ENCODE measurements at places on chromosomes 5 and 9. TPM values are rescaled to one million over a fixed set of nuclear protein-coding genes. Genes with fewer than 3 reads are reported as not detected.

Gene PCDHB14
- total RNA-seq: 2.1 TPM

Gene CD72
- 4.5 TPM for total RNA-seq

Gene MAP1B
- total RNA-seq: 20.6 TPM

Gene PDE6A
- not detected for total RNA-seq

Gene PCDHGC3
- 82.4 TPM for total RNA-seq

Gene TRPM3
- 0.15 TPM for total RNA-seq

Gene CCL21
- 138 TPM for total RNA-seq

DNA sequence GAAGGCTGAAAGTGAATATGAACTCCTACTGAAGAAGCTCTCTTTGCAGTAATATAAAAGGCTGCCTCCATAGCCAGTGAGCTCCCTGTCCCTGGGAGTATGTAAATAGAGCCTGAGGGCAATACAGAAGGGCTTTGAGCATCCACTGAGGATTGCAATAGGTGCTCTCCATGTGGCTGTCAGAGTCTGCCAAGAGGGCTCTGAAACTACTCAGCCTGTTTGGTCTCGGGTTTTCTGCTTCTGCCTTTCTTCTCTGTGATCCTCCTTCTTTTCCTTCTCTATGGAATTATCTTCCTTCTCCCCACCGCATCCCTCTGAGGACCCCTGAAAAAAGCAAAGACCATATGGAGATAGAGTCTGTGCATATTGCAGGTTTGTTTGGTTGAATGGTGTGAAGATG, 69.4 kb downstream of the PCDH1 start:
- no peak for DNase-seq
- no peaks in the 10 kb centered on the region for H3K36me3 ChIP-seq
- H3K4me3 ChIP-seq: no peak overlapping the region
- H3K27ac ChIP-seq: no peak overlapping the region

DNA sequence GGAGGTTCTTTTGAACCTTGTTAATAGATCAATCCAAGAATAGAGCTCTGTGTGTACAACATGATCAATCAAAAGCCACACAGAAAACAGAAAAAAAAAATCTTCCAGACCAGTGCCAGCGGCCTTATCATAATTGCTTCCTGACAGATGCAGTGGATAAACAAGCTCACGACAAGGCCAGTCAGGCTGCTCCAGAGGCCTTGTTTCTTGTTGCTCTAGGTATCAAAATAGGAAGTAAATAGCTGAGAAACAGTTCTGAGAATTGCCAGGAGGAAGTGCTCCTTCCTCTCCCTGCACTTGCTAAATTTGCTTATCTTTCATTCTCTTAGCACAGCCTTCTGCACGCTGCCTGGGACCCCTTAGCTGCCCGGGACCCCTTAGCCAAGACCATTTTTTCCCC, 199.0 kb upstream of the TARS1 start:
- H3K27ac ChIP-seq: no peak overlapping the region
- peak; percentile 48 for DNase-seq
- no peak overlapping the region for H3K4me3 ChIP-seq
- H3K4me1 ChIP-seq: no peaks in the 10 kb centered on the region
- no peaks in the 10 kb centered on the region for H3K27me3 ChIP-seq
- H3K36me3 ChIP-seq: no peaks in the 10 kb centered on the region

DNA sequence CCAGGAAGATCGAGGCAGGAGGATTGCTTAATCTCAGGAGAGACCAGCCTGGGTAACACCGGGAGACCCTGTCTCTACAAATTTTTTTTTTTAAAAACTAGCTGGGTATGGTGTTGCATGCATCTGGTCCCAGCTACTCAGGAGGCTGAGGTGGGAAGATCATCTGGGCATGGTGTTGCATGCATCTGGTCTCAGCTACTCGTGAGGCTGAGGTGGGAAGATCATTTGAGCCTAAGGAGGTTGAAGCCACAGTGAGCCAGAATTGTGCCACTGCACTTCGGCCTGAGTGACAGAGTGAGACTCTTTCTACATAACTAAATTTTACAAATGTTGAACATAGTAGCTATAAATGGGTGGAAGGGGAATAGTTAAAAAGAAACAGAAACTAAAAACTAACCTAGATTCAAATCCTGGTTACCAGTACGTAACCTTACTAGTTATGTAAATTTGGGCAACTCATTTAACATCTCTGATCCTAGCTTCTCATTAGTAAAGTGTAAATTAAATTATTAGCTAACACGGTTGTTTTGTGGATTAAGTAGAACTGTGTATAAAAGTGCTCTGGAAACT, 41.7 kb downstream of the TMEM161B start:
- H3K4me3 ChIP-seq: no peak overlapping the region
- no peaks in the 10 kb centered on the region for H3K27me3 ChIP-seq
- DNase-seq: no peak
- H3K36me3 ChIP-seq: peaks cover 12% of the 10 kb centered on the region

DNA sequence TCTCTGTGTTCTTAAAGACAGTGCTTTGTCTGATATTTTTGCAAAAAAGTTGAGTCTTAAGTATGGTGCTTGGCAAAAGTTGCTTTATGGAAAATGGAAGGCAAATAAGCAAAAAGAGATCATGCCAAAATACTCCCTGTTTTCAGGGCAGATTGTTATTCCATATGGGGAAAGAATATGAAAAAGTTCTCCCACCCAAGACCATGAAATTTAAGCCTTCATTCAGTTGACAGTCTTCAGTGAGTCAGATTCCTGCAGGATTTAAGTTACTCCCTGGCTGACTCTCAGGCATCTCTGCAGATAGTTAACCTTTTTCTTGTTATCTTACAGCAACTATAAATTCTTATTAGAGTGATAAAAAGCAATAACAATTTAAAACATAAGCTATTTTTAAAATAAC, 601.6 kb downstream of the PDE4D start:
- H3K27ac ChIP-seq: no peak overlapping the region
- H3K27me3 ChIP-seq: no peaks in the 10 kb centered on the region
- peaks cover 5% of the 10 kb centered on the region for H3K4me1 ChIP-seq
- DNase-seq: no peak

- DNase-seq: no peak
- no peak overlapping the region for H3K4me3 ChIP-seq
- no peaks in the 10 kb centered on the region for H3K27me3 ChIP-seq
- peaks cover 53% of the 10 kb centered on the region for H3K36me3 ChIP-seq
- H3K4me1 ChIP-seq: peaks cover 1% of the 10 kb centered on the region
Observed at GRCh38 chr5:179862891-179863290, 4.3 kb upstream of the MRNIP start.

DNA sequence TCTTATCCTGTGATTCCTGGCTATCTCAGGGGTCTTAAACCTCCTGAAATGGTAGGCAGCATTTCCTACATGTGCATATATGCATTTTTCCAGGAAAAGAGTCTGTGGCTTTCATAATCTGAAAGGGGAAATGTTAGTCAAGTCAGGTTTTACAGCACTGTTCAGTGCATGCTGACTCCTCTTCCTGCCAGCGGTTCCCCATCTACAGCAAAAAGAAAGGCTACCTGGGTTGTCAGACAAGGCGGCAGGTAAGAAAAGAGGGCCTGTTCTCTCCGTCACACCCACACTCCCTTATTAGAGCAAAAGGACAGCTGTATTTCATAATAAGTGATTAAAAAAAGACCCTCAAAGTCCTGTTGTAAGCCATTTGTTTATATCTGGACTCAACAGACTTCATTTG, 4.3 kb upstream of the SPATA6L start:
- DNase-seq: no peak
- no peaks in the 10 kb centered on the region for H3K36me3 ChIP-seq
- no peaks in the 10 kb centered on the region for H3K27me3 ChIP-seq
- H3K27ac ChIP-seq: no peak overlapping the region

DNA sequence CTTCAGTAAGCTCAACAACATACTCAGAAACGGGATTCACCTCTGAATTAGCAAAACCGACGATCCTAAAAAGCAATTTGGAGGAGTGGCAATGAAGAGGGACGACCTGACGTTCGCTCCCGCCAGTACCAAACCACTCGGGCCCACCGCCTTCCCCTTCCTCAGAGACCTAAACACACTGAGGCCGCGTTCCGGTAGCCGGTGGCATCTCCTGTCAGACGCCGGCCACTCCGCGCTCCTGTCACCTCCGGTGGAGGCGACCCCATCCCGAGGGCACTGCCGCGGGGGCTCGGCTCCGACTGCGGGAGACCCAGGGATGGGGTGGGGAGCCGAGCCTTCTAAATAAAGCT, 617 bp downstream of the PPP6C start:
- DNase-seq: peak; percentile 65
- H3K36me3 ChIP-seq: peaks cover 5% of the 10 kb centered on the region
- H3K4me1 ChIP-seq: peaks cover 46% of the 10 kb centered on the region
- peak overlapping the region; percentile 94 for H3K27ac ChIP-seq
- no peaks in the 10 kb centered on the region for H3K27me3 ChIP-seq

DNA sequence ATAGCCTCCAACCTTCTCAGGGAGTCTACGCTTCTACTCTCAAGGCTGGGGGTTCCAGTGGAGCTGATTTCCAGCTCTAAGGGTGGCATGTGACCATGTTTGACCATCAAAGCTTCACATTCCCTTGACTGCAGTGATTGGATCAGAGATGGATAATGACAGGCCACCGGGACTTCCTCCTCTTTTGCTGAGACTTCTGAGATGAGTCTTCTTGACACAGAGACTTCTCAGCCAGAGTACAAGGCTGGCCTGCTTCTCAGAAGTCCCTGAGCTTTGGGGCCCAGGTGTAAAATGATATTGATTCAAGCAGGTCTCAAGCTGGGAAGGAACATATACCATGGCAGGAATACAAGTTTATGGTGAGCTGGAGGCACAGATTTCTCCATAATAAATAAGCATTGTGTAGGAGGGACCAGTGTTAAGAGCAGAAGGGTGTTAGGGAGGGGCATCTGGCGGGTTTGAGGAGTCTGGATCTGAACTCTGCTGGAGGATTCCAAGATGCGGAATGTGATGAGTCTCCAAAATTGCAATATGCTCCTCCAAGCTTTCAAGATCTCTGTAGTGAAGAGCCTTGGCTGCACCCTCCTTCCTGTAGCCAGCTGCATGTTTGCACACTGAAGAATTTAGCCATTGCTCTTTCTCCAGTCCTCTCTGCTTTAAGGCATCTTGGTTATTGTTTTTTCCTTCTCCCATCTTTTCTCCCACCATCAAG, 41.7 kb upstream of the HSD17B4 start:
- DNase-seq: no peak
- H3K4me1 ChIP-seq: no peaks in the 10 kb centered on the region
- no peak overlapping the region for H3K27ac ChIP-seq

DNA sequence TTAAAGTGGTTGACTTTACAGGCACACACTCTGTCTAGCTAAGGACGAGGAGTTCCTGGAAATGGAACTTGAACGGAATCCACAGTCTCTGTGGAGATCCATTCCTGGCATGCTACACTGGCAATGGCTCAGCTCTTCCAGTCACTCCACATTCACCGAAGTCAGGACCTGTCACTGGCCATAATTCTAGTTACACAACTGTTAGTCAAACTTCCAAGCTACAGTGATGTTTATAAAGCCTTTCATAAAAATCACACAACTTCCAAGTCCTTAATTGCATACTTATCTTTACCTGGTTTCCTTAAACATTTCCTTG, 15.7 kb downstream of the CDC14B start:
- no peak overlapping the region for H3K27ac ChIP-seq
- H3K27me3 ChIP-seq: no peaks in the 10 kb centered on the region
- no peaks in the 10 kb centered on the region for H3K4me1 ChIP-seq
- H3K4me3 ChIP-seq: no peak overlapping the region

GRCh38 chr5:749101-749670, 35.3 kb downstream of the ZDHHC11B start:
- H3K4me1 ChIP-seq: no peaks in the 10 kb centered on the region
- no peak overlapping the region for H3K4me3 ChIP-seq
- H3K27me3 ChIP-seq: no peaks in the 10 kb centered on the region
- DNase-seq: peak; percentile 12
- no peak overlapping the region for H3K27ac ChIP-seq

- no peak overlapping the region for H3K27ac ChIP-seq
- H3K4me3 ChIP-seq: no peak overlapping the region
- peaks cover 20% of the 10 kb centered on the region for H3K4me1 ChIP-seq
- no peak for DNase-seq
- no peaks in the 10 kb centered on the region for H3K36me3 ChIP-seq
- H3K27me3 ChIP-seq: no peaks in the 10 kb centered on the region
Observed at GRCh38 chr5:102813740-102814139, 58.6 kb downstream of the PAM start.

DNA sequence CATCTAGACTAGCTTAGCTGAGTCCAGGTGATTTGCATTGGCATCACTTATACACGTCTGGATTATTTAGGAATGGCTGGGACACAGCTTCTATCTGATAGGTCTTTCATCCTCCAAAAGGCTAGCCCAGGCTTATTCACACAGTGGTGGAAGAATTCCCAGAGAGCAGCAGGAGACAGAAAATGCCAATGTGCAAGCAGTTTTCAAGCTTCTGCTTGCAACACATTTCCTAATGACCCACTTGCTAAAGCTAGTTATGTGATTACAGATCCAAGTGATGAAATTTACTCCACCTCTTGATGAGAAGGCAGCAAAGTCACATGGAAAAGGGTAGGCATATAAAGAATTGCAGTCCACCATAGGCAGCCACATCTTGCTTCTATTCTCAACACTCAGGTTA, 44.2 kb upstream of the MAST4 start:
- H3K27me3 ChIP-seq: no peaks in the 10 kb centered on the region
- H3K4me1 ChIP-seq: peaks cover 12% of the 10 kb centered on the region
- H3K27ac ChIP-seq: no peak overlapping the region
- DNase-seq: no peak

DNA sequence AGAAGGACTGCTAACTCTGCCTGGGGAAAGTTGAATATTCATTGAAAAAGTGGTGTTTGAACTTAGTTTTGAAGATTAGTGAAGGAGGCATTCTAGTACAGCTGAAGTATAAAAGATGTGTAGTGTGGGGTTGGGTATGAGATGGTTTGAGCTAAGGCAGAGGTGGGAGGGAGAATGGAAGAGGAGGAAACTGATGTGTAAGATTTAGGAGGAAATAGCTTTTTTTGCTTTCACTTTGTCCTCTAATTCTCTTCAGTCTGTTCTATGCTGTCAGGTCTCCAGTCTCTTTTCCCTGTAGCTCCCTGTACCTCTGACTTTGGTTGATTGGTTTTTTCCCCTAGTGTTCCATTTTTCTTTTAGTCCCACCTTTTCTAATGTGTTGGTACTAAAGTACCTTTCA, 9.0 kb downstream of the CREBRF start:
- H3K27ac ChIP-seq: no peak overlapping the region
- peaks cover 52% of the 10 kb centered on the region for H3K4me1 ChIP-seq
- H3K4me3 ChIP-seq: no peak overlapping the region
- no peaks in the 10 kb centered on the region for H3K27me3 ChIP-seq

GRCh38 chr5:128920345-128921215, 44.7 kb upstream of the SLC27A6 start:
- no peak overlapping the region for H3K27ac ChIP-seq
- H3K4me1 ChIP-seq: no peaks in the 10 kb centered on the region
- H3K27me3 ChIP-seq: no peaks in the 10 kb centered on the region
- no peaks in the 10 kb centered on the region for H3K36me3 ChIP-seq
- H3K4me3 ChIP-seq: no peak overlapping the region

GRCh38 chr5:120644516-120644915, 180.4 kb downstream of the PRR16 start:
- no peaks in the 10 kb centered on the region for H3K4me1 ChIP-seq
- no peak for DNase-seq
- H3K27me3 ChIP-seq: no peaks in the 10 kb centered on the region

GRCh38 chr5:168728546-168729211, 149.5 kb upstream of the PANK3 start:
- no peak overlapping the region for H3K27ac ChIP-seq
- no peaks in the 10 kb centered on the region for H3K4me1 ChIP-seq
- no peaks in the 10 kb centered on the region for H3K36me3 ChIP-seq
- H3K4me3 ChIP-seq: no peak overlapping the region
- no peak for DNase-seq

- no peaks in the 10 kb centered on the region for H3K27me3 ChIP-seq
- H3K36me3 ChIP-seq: peaks cover 6% of the 10 kb centered on the region
- DNase-seq: peak; percentile 32
- H3K4me1 ChIP-seq: no peaks in the 10 kb centered on the region
- H3K4me3 ChIP-seq: no peak overlapping the region
- H3K27ac ChIP-seq: no peak overlapping the region
Observed at GRCh38 chr9:114289571-114290481, 33.1 kb upstream of the ORM1 start.

Measured in lower lobe of right lung (tissue), 2 donors.